ENCODE measurements at places on chromosomes 4 and X. TPM values are rescaled to one million over a fixed set of nuclear protein-coding genes. Genes with fewer than 3 reads are reported as not detected.
A peak's percentile ranks its signal among the peaks of the same experiment; 100 is the strongest.

MAGED4B gene
- total RNA-seq: 5.0 TPM

DNA sequence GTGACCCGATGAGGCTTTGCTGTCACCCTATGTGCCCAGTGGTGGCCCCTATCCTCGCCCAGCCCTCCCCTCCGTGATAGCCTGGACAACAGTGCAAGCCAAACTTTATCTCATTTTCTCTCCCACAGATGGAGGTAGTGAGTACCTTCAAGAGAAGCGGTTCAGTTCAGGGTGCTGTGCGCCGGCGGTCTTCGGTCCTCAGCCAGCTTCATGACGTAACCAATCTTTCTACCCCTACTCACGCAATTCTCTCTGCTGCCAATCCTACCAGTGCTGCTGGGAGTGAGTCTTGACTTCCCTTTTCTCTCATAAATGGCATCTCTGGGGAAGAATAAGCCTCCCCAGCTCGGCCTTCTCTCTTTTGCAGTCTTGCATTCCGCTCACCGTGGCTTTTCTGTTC lies 29.5 kb downstream of the CCNQ start:
- no peak for DNase-seq

DNA sequence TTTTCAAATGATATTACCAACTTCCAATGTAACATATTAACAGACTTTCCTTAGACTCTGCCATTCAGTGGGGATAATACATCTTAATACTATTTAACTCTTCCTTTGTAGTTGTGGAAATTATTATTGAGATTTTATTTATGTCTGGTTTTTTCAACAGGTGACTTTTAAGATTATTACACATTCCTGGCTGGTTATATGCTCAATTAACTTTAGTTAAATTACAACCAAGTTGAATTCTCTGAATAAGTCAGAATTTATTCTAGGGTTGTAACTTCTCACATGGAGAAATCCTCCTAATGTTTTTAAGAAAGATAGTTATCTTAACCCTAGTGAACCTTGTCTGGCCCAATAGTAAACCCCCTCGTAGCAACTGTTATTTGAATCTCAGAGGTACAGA lies 107.3 kb downstream of the SLC10A6 start:
- no peak for DNase-seq

GRCh38 chr4:40897557-40898203 lies 147.9 kb downstream of the NSUN7 start:
- peak; percentile 54 for DNase-seq

GRCh38 chr4:56048383-56048701 lies 99.6 kb downstream of the CEP135 start:
- no peak for DNase-seq

DNA sequence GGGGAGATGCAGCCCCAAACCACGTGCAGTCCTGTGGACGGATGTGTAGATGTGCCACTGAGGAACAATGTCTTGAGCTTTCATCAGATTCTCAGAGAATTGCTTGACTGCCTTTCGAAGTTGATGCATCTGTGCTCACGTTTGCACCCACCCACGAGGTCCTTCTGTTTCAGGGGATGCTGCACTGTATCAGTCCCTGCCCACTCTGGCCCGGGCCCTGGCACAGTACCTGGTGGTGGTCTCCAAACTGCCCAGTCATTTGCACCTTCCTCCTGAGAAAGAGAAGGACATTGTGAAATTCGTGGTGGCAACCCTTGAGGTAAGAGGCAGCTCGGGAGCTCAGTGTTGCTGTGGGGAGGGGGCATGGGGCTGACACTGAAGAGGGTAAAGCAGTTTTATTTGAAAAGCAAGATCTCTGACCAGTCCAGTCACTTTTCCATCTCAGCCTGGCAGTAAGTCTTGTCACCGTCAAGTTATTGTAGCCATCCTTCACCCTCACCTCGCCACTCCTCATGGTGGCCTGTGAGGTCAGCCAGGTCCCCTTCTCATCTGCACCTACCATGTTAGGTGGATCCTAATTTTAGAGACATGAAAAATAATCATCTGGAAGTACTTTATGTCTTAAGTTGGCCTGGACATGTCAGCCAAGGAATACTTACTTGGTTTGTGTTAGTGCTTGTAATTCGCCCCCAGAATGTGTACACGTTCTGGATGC lies 36.4 kb upstream of the MSANTD1 start:
- DNase-seq: no peak

- DNase-seq: no peak
Observed at GRCh38 chr4:89434364-89434988, 126.9 kb upstream of the GPRIN3 start.

All from activated B cell treated with CpG ODN at 0.5 μM for 24 hours (primary cell).